ENCODE measurements at places on chromosomes 5 and 9.

GRCh38 chr9:133491656-133491925 lies 12.7 kb upstream of the SLC2A6 start:
- DNase-seq = no peak

- no peak for DNase-seq
These were observed 46.3 kb downstream of the SIL1 start for GRCh38 chr5:139151902-139152301.

DNA sequence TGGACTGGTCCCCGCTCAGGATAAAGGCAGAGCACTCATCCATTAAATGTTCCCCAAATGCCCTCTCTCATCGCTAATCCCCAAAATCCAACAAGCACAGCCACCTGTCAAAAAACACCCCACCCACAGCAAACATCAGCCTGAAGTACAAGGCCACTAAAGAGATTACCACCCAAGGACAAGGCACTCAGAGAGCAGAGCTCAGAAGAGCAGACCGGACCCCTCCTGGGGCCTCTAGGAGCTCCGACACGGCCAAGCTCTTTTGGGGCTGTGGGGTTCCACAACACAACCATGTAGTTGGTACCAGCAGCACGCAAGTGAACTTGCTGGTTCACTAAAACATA lies 9.8 kb downstream of the VDAC1 start:
- no peak for DNase-seq

DNA sequence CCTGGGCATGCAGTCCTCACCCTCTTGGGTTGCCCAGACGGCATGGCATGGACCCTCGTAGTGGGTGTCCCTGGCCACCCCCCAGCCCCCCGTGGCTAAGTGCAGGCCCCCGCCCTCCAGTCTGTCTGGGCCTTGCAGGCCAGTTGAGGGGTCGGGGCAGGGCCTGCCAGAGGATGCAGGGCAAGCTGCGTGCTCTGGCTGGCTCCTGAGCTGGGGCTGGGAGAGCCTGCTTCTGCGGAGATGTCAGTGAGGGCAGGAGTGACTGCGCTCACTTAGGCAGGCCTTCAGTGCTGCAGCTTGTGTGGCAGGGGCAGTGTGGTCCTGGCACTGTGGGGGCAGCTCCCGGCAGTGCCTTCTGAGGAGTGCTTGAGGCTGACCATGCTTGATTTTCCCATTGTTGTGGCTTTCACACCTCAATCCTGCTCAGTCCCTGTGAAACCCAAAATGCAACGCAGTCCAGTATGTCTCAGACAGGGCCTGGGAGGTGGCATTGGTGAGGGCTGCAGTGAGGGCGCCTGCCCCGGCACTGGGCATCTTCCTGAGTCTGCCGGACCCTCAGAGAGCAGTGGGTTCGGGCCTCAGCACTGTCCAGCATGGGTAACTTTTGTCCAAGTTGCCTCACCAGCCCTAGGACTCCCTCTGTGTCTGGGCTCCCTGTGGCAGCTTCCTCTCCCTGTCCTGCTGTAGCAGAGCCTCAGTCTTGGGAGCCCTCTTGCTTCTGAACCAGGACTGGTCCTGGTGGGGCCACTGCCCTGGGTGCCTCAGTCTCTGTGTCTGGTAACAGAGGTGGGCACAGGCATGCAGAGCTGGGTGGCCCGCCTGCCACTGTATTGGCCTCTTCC lies 93.0 kb downstream of the PHF2 start:
- no peak for DNase-seq

DNA sequence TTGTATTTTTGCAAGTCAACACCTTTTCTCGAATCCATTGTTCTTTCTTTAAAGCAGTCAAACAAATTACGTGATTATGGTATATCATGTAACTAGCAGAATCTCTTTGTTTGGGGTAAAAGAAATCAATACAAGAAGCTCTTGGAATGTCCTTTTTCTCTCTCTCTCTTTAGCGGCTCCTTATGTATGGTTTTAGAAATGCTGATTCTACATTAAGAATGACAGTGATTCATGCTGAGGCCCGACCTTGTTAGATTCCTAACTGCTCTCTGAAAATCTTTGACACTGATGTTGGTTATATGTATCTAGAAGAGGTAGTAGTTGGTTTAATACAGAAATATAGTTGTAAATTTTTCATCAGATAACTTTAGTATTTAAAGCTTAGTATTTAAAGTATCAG lies 76.4 kb downstream of the SNX24 start:
- no peak for DNase-seq

DNA sequence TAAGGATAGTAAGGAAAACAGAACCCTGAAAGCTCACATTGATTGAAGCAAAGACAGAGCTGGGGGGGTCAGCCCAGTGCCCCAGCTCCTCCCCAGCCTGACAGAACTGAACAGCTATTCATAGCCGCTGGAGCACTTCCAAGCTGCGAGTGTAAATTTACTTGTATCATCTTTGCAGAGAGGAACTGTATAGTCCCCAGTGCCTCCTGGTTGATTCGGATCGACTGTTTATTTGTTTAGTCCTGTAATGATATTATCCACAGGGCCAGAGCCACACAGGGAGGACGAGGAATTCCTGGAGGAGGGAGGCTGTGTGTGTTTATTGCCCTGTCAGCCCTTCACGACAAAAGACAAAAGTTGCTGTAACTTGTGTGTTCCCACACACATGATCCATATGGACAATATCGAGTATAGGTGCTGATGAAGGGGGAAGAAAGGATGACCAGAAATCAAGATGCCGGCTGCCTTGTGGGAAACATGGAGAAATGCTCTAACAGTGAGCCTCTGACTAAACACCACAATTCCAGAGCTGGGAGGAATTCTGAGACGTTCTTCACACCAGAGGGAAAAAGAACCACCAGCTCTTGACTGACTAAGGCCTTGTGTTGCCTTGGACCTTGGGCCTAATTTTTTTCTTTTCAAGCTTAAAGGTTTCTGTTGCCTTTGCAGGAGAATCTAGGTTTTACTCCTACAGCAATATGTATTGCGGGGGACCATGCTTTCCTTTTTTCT lies 31.1 kb downstream of the FOXD1 start:
- DNase-seq = no peak

- no peak for DNase-seq
These were observed 38.5 kb upstream of the NR4A3 start for GRCh38 chr9:99782962-99783718.

GRCh38 chr9:16258708-16259107 lies 611.8 kb downstream of the BNC2 start:
- DNase-seq = no peak

DNA sequence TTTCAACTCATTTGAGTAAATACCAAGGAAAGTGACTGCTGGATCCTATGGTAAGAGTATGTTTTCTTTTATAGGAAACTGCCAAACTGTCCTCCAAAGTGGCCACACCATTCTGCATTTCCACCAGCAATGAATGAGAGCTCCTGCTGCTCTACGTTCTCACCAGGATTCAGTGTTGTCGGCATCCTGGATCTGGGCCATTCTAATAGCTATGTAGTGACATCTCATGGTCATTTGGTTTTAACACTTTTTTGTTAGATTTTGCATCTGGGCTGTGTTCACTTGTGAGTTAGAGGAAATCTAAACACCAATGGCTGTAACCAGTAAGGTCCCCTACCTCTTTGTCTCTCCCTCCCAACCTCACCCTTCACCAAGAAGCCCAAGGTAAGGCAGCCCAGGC lies 115.9 kb downstream of the ATPSCKMT start:
- DNase-seq = no peak

GRCh38 chr9:93072383-93072795 lies 13.9 kb downstream of the SUSD3 start:
- no peak for DNase-seq

- no peak for DNase-seq
These were observed 2.9 kb upstream of the ICE1 start for GRCh38 chr5:5419291-5420210.

- DNase-seq = no peak
These were observed 8.4 kb downstream of the FRRS1L start for GRCh38 chr9:109158651-109159050.

GRCh38 chr5:548256-548655 lies 24.0 kb upstream of the SLC9A3 start:
- no peak for DNase-seq

DNA sequence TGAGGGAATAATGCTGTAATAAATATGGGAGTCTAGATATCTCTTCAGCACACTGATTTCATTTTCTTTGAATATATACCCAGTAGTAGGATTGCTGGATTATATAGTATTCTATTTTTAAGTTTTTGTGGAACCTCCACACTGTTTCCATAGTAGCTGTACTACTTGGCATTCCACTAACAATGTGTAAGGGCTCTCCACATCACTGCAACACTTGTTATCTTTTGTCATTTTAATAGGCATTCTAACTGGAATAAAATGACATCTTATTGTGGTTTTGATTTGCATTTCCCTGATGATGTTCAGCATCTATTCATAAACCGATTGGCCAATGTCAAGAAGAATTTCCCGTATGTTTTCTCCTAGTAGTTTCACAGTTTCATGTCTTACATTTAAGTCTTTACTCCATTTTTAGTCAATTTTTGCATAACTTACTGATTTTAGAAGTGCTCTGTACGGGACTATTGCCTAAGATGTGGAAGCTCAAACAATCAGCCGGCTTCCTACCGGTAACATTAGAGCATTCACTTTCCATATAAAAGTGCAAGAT lies 1078.8 kb downstream of the TAF11L14 start:
- no peak for DNase-seq

DNA sequence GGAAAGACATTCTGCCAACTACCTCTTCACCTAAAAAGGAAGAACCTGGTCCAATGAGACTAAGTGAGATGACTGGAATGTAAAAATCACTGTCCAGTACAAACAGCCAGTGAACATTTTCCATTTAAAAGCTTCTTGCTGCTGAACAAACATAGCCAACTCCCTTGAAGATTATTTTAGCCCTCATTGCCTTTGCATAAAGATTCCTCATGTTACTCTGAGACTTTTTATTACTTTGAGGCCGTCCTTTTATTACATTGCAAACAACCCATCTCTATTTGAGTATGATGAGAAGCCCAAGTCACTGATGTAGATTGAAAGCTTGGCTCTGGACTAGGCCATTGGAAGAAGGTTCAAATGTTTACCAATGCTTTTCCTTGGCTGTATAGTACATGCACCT lies 649.8 kb downstream of the CETN3 start:
- DNase-seq = no peak

DNA sequence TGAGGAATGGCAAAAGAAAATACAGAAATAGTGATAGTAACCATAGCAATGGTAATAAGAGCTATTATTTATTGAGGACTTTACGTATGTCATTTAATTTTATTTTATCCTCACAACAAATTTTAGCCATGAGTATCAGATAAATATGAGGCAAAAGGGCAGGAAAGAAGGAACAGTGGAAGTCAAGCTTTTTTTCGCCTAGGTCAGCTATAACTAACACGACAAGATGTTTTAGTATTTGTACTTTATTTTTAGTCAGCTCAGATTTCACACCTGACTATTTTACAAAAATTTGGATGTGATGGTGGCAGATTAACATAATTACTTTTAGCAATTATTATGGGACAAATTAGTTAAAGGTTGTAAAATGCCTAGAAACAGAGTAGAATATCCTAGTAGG lies 34.8 kb upstream of the CDKN2B start:
- no peak for DNase-seq

DNA sequence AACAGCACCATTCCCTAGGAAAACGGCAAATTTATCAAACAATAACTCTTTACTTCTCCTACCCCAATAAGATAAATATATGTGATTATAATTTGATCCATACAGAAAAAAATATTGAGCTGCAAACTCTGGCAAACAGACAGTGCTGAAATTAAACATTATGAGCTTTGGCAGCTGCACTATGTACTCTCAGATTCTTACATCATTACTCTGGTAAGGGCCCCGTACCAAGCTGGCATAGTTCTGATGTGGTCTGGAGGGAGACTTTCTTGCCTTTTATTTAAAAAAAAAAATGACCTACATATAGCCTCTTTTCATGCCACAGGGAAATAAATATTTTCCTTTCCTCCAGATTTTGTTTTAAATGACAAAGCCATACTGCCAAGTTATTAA lies 95.0 kb downstream of the NR6A1 start:
- DNase-seq = no peak

DNA sequence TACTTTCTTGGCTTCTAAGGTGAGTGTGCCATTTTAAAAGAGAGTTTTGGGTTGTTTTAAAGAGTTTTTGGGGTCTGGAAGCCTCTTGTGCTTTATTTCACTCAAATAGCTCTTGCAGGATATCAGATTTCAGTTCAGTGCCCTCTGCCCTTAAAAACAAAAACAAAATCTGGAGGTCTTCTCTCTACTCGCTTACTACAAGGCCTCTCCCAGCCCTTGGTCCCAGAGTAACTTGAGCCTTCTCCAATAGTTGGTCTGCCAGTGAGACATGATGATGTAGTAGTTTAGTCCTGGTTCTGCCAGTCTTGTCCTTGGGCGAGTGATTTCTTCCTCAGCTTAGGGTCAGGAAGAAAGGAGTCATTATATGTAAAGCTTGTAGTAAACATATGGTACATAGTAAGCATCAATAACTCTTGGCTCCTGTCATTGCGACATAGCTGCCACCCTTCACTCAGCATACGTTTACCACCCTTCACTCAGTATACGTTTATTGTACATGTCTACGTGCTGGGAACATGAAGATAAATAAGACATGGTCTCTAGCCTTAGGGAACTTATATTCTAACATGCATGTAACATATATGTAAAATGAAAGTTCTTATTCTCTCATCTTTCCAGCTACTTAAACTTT lies 147.6 kb downstream of the MAN2A1 start:
- DNase-seq = no peak

DNA sequence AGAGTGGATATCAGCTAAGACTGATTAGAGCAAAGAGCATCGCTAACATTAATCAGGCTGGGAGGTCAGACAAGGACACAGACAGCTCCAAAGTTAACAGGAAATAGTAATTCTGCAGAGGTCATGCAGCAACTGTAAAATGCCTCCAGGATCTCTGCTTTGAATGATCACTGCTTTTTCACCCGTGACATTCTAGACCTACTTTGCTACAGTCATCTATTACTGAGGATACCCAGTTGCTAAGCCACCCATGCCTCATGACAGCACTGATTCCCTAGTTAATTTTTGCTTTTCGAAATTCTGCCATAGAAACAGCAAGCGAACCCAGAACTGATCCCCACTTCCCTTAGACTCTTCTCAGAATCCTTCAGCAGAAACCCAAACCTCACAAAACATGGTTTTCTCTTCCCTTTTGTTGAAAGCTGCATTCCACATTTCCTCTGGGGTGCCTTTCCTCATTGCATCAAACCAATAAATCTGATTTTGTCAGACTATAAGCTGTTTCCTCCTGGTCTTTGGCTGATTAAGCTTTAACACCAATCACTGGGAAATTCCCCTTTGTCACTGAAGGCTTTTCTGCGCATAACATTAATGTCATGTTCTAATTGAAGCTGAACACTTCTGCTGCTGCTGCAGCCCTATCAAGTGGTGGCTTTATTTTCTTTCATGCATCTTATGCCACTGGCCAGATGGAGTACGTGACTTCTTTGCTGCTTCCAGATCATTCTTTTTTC lies 201.1 kb upstream of the CHD1 start:
- DNase-seq = no peak

- DNase-seq = no peak
These were observed 17.5 kb downstream of the ATOX1 start for GRCh38 chr5:151740958-151741373.

All from effector memory CD4-positive, alpha-beta T cell (primary cell).